ENCODE measurements at places on chromosomes 11 and 22.

GRCh38 chr11:1834062-1834610 lies 654 bp upstream of the SYT8 start:
- peak; percentile 91 for DNase-seq

GRCh38 chr11:72005347-72006260 lies 6.9 kb downstream of the IL18BP start:
- peak; percentile 19 for DNase-seq

- DNase-seq = no peak
Measured at GRCh38 chr11:16027621-16028020, 328.7 kb downstream of the SOX6 start.

DNA sequence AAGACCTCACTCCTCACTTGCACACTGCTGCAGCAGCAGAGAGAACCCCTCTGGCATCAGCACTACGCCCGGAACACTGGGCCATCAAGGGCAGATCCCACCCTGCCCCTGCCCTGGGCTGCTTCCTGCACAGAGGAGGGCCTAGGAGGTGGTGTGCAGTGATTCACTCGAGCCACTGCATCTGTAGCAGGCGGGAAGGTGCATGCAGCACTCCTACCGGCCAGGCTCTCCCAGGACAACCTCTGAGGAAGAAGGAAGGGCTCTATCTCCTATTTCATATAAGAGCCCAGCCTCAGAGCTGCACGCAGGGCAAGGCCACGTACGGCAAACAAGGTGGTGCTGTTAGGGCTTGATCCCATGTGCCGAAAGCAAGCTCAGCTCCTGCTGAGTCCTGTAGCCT lies 14.2 kb downstream of the RANGAP1 start:
- no peak for DNase-seq

DNA sequence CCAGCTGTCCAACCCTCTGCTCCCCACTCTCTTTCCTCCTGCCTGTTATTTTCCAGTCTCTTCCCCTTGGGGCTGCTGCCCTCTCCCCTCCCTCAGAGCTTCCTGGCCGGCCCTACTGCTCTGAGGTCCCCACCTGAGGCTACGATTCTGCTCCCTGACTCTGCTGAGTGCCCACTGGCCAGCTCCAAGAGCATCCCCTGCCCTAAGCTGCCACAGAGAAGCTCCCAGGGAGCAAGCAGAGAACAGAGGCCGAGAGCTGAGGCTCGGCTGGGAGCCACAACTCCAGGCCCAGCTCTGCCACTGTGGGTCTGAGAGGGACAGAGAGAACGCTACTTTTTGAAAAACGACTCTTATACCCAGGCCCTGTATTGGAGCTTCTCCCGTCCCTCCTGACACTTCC lies 61.1 kb downstream of the CHRDL2 start:
- DNase-seq = no peak

GRCh38 chr11:77523712-77524111 lies 49.8 kb upstream of the PAK1 start:
- no peak for DNase-seq
